ENCODE measurements at places on chromosomes 2 and 18.

GRCh38 chr2:3170792-3171455 lies 206.7 kb downstream of the EIPR1 start:
- DNase-seq, result no peak

DNA sequence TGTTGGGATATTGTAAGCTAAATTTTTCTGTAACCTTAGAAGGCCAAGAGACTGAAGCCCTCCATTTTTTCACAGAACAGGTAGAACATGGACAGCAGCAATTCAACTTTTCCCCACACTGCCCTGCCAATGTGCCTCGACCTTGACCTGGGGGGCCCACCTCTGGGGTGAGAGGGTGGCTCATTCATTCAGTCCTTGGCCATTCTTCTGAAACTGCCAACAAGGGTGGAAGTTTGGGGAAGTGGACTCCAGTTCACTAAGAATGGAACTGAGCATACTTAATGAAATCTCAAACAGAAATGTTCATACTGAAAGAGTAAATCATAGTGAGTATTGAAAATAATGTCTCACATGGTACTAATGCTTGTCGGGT lies 1.1 kb downstream of the EEF1B2 start:
- no peak for DNase-seq

GRCh38 chr2:177058747-177059146 lies 153.8 kb upstream of the HNRNPA3 start:
- DNase-seq, result no peak

GRCh38 chr2:136361521-136361920 lies 243.6 kb upstream of the CXCR4 start:
- DNase-seq, result no peak

- no peak for DNase-seq
Measured at GRCh38 chr2:228949831-228950230, 321.3 kb downstream of the PID1 start.

- DNase-seq, result no peak
Measured at GRCh38 chr2:159091381-159091780, 122.9 kb downstream of the TANC1 start.

DNA sequence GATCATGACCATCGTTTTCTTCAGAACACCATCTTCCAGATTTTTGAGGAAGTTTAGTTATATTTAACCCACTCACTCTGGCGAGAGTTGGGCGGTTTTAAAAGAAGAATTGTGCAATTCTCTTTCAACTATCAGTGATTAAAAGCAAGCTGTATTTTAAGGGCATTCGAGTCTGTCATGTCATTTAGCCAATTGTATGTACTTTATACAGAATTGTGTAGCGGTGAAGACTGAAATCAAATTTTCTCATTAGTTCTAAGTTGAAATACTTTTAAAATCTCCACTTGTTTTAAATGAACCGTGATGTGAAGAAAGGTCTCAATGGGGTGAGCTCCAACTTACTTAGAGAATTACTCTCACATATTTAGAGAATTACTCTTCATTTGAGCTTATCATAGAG lies 214.6 kb upstream of the DTNA start:
- DNase-seq, result no peak

DNA sequence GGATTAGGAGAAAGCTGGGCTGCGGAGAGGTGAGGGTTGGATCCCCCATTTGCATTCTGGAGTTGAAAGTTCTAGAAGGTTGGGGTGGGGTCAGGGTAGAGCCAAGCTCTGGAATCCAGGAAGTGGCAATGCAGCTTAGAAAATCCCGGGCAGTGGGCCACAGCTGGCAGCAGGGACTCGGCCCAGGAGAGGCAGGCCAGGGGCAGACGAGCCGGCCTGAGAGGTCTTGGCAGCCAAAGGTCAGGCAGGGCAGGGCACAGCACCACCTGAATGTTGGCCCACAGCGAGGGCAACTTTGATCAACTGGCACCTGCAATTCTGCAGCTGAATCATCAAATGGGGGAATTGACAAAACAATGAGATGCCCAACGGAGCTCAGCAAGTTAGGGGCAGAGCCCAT lies 139.2 kb downstream of the INHBB start:
- DNase-seq, result no peak

- no peak for DNase-seq
Measured at GRCh38 chr2:168565112-168565511, 109.0 kb downstream of the CERS6 start.

DNA sequence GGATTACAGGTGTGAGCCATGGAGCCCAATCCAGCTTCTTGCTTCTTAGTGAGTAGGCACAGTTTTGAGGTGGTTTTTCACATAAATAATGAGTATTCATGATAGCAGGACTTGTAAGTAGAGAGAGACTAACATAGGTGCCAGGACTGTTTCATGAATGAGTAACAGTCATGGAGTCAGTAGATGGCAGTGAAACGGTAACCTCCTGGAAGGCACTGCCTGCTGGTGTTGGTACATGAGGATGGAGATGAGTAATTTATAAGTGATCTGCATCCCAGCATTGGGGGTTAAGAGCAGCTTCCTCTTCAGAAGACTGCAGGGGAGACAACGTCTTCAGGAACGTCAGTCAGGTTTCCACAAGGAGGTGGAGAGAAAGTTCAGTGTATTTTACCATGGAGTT lies 143.8 kb downstream of the HAUS1 start:
- DNase-seq, result no peak

DNA sequence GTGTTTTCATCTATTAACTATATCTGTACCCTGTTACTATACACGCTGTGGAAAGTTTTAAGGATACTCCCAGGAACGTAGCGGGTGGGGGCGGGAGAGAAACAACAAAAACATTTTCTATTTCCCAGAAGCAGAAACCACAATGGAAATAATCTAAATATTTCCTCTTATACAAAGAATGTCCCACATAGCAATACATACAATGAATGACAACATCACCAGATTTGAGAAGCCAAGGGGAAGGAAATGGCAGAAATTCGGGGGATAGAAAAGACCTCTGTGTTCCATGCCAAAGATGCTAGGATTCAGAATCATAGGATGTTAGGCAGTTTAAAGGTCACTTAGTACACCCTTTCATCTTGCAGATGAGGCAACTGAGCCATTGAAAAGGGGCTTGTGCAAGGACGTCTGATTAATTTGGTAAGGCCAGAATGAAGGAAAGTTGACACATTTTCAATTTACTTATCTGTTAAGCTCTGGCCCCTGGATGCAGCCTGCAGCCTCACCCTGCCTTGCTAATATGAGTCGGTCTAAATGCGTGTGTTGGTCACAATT lies 41.1 kb upstream of the SCYGR1 start:
- no peak for DNase-seq

GRCh38 chr2:160332318-160332717 lies 132.2 kb upstream of the ITGB6 start:
- no peak for DNase-seq

- DNase-seq, result peak; percentile 26
Measured at GRCh38 chr18:35455926-35456763, 41.6 kb downstream of the INO80C start.

- peak; percentile 27 for DNase-seq
Measured at GRCh38 chr2:209556354-209556961, 132.6 kb downstream of the MAP2 start.

- DNase-seq, result no peak
Measured at GRCh38 chr18:13254971-13255927, 36.7 kb downstream of the LDLRAD4 start.

DNA sequence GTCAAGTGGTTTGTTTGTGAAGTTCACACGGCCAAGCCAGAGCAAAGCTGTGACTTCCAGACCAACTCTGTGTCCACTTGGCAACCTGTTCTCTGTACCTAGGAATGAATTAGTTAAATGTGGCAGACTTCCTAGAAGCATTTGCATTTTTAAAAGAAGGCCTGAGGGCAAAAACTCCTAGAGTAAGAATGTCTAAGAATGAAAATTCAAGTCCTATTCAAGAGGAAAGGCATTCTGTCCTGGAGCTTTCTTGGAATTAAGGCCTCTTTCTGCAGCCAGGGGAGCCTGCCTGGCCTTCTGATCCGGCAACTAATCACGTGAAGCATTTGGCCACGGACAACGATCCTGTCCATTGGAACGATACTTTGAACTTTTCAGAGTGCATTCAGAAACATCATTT lies 155.0 kb downstream of the SETBP1 start:
- no peak for DNase-seq

GRCh38 chr18:35804377-35804776 lies 168.1 kb upstream of the RMP24 start:
- DNase-seq, result no peak

DNA sequence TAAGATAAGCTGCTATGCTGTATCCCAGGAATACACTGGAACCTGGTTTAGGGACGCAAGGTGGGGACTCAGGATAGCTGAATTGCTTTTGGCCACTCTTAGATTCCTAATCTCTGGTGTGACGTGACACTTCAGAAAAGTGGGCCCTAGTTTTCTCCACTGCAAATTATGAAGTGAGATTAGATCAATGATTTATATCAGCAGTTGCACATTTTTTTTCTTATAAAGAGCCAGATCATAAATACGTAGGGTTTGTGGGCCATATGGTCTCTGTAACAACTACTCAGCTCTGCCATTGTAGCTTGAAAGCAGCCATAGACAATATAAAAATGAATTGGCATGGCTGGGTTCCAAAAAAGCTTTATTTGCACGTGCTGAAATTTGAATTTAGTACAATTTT lies 85.4 kb upstream of the CPO start:
- no peak for DNase-seq

DNA sequence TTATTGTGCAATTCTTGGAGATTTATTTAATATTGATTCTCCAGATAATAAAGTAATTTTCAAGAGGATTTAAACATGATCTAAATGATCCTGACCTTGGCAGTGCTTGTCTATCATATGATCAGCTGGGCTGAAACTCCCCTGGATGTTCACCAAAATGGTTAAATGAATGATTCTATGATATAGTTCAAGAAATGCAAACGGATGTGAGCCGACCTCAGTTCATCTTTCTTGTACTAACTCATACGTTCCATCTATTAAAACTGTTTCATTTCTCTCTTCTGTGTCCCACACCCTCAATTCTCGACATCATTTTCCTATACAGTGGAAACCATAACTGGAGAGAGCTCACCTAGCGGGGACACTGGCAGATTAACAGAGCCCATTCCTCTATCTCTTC lies 281.7 kb upstream of the CCDC68 start:
- no peak for DNase-seq

GRCh38 chr2:67453310-67453709 lies 56.2 kb downstream of the ETAA1 start:
- no peak for DNase-seq

DNA sequence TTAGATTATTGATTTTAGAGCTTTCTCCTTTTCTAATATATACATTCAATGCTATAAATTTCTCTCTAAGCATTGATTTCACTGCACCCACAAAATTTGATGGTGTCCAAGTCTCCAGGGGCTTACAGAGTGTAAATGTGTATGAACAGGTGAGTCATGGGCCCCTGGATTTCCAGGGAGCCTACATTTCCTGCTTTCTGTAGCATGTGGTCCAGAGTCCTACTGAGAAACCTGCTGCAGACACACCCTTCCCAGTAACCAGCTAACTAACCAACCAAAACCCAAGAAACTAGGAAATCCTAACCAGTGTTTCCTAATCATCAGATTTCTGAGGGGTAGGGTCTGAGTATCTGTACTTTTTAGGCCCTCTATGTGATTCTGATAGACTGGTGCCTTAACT lies 39.5 kb upstream of the TANC1 start:
- no peak for DNase-seq

DNA sequence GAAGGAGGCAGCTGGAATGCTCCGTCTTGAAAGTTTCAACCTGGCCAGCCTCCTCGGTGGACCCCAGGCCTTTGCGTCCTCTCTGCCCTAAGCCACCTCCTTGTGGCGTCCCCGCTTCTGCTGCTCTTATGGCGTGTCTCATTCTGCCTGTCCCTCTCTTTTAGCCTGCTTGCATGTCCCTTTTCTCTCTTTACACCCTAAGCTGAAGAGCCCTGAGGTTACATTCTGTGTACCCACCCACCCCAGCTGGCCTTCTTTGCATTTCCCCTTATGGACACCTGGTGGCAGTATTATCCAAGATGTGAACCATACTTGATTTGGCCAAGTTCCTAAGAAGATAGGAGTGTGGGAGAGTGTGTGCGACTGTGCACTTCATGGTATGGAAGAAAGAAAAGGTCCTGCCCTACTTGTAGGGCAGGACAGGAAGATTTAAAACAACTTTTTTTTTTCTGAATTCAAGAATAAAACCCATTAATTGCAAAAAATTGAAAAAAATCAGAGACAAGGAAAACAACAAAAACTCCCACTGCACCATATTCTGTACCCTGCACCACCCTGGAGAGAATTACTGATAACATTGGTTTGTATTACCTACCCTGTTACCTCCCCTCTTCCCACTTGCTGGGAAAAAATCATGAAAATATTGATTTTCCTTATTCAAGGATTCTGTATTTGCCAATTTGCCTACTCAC lies 77.4 kb downstream of the DYSF start:
- peak; percentile 31 for DNase-seq

DNA sequence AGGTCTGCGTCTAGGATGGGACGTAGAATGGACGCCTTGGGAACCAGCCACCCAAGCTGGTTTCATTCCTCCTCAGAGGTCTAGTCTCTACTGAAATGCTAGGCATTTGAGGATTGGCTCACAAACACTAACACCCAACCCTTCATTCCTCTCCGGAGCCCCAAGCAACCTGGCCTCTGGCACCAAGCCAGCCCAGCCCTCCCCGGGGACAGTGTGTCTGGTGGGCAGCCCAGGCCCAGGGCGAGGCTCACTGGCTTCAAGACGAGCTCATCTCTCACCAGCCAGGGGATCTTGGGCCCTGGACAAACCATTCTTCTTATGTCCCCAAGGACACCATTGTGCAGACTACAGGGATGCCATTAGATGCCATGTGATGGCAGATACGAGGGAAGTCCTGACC lies 182.5 kb downstream of the CTIF start:
- no peak for DNase-seq

DNA sequence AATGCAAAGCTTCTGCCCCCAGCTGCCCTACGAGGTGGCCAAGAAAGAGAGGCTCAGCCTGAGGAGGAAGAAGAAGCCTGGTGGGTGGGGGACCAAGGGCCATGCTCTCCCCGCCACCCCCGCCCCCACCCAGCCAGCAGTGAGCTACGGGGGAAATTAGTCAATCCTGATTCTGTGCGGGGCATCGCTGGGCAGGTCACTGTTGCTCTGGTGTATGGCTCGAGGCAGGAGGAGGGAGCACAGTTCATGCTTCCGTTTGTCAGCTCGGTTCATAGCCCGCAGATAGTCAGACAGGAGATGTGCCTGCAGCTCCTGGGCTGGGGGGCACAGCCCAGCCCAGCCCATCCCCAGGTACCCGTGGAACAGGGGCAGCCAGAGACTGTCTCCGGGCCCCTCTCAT lies 17.1 kb downstream of the RAMP1 start:
- no peak for DNase-seq

GRCh38 chr2:25664183-25664964 lies 9.0 kb downstream of the DTNB start:
- DNase-seq, result peak; percentile 68

- DNase-seq, result no peak
Measured at GRCh38 chr2:30314981-30315380, 83.6 kb downstream of the LBH start.

DNA sequence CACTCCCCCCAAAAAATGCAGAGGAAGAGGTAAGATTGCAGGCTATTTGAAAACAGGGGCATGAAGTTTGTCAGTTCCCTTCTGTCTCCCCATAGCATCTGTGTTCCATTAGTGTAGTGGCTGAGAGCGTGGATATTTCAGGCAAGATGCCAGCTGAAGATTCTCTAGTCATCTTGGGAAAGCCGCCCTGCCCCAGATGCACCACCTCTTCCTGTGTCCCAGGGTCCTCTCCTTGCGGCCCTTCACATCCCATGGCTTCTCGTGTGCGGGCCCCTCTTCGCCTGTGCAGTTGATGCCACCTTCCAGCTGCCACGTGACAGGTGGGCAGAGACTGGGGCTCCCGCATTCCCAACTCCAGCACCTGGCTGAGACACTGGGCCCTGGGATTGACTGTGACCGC lies 16.1 kb downstream of the TMEM127 start:
- no peak for DNase-seq

- DNase-seq, result no peak
Measured at GRCh38 chr18:55064760-55065159, 105.5 kb upstream of the CCDC68 start.

Data from HCT116 (cell line).